ENCODE measurements at places on chromosomes 16 and 17.

GRCh38 chr17:45139533-45139920, 4.0 kb downstream of the ACBD4 start:
- DNase-seq = no peak

- DNase-seq = peak; percentile 92
These were observed 58.5 kb upstream of the CREBBP start for GRCh38 chr16:3938843-3939624.

- DNase-seq = no peak
These were observed 24.6 kb upstream of the FAAP100 start for GRCh38 chr17:81576621-81577277.

DNA sequence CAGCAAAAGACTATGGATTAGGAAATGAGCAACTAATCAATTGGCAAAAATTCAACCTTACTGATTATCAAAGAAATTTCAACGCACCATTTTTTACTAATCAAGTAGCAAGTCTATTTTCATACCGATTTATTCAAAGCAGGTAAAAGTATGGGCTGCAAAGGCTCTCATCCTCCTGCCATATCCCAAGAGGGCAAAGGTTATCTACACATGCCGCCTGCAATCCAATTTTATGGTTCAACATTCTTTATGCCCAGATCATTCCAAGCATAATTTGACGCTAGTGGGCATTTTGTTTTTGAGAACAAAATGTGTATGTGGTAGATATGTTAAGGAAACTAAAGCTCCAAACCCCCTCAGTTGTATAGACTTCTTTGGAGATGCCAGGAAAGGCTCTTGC, 270.6 kb downstream of the MAF start:
- DNase-seq = no peak

DNA sequence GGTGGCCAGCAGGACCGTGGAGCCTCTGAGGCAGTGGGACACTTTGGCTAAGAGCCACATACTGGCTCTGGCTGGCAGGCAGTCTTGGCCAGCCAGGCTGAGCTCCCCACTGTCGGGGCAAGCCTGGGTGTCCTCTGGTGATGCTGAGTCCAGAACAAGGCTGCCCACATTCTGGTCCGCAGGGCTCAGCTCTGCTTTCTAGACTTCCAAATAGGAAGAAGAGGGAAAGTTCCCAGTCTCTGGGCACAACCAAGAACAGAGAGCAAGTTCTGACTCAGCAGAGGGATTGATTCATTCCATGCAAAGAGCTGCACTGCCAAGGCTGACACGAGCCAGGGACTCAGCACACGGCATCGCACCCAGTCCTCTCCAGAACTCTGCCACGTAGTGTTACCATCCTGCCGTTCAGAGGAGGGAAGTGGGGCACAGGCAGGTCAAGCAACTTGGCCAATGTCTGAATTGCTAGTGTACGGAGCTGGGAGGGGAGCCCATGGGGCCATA, 58.9 kb downstream of the NOS2 start:
- no peak for DNase-seq

GRCh38 chr16:75273054-75273925, 21.9 kb upstream of the BCAR1 start:
- DNase-seq = no peak

GRCh38 chr17:6213859-6214258, 143.7 kb downstream of the WSCD1 start:
- no peak for DNase-seq

DNA sequence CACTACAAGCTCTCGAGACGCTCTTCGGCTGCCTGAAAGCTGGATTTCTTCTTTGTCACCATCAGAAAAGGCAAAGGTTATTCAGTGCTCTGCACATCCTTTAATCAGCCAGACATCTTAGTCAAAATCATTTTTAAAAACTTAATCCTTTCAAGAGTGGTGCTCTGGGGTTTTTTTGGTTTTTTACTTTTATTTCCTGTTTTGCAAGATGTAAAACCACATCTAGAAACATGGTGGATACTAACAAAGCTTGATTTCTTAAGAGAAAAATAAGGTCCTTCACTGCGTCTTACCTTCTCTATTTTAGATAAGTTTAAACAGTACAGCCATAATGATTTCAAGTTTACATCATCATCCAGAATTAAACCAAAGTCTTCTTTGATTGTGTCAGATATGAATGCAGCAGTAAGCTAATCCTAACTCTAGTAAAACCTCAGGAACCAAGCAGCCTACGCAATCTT, 6.3 kb downstream of the ANKRD11 start:
- no peak for DNase-seq

DNA sequence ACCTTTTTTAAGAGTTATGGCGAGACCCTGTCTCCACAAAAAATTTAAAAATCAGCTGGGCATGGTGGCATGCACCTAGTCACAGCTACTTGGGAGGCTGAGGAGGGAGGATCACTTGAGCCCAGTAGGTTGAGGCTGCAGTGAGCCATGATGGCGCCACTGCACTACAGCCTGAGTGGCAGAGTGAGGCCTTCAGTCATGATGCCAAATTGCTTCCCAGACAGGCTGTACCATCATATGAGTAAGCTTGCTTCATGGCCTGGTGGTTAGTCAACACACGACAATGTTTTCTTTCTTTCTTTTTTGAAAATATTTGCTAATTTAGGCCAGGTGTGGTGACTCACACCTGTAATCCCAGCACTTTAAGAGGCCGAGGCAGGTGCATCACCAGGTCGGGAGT, 12.5 kb downstream of the NTAN1 start:
- DNase-seq = no peak

DNA sequence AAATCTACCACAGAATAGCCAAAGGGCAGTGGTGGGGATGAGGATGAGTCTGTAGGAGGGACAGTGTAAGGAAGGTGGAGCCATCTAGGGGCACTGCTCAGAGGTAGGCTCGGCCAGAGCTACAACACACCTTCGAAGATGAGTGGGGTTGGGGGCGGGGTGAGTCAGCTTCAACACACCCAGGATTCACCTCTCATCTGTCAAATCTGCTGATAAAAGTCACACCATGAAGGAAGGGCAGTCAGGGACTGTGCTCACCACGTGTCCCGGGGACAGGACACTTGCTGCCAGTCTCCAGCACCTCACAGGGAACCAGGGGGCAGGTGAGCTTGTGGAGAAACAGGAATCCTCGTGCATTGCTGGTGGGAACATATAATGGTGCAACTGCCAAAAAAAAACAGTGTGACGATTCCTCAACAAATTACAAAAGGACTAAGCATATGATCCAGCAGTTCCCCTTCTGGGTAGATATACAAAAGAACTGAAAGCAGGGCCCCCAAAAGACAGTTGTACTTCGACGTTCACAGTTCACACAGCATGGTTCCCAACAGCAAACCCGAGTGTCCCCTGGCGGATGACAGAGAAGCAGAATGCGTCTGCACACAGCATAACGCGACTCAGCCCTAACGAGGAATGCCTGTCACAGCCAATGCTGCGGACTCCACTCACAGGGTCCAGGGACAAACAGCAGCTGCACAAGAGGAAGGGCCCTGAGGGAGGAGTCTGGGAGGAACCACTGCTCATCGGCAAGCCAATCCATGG, 133.1 kb downstream of the ANKRD11 start:
- no peak for DNase-seq

GRCh38 chr16:30658731-30659506, 688 bp downstream of the FBRS start:
- DNase-seq = no peak

GRCh38 chr17:71878271-71878670, 242.5 kb upstream of the SOX9 start:
- DNase-seq = no peak

- no peak for DNase-seq
These were observed 204.7 kb downstream of the HS3ST4 start for GRCh38 chr16:25896411-25896810.

GRCh38 chr17:1577182-1577581, 14.6 kb upstream of the PITPNA start:
- no peak for DNase-seq

GRCh38 chr16:59988591-59988990, 1254.5 kb upstream of the GOT2 start:
- DNase-seq = no peak

GRCh38 chr16:58084635-58085034, 44.5 kb downstream of the CFAP20 start:
- DNase-seq = no peak

DNA sequence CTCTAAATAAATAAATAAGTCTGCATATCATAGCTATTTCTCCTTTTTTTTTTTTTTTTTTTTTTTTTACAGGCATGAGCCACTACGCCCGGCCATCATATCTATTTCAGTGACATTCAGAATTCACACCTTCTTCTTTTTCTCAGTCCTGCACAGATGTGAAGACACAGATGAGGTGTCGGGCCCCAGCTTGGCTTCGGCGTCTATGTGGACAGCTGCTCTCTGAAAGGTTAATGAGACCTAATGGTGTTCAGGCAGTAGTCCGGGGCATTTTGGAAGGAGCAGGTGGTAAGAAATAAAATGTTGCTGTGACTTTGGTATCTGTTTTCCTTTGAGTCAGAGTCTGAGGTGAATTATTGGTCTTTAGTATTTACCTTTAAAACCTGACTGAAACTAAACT, 23.6 kb downstream of the TANGO6 start:
- no peak for DNase-seq

DNA sequence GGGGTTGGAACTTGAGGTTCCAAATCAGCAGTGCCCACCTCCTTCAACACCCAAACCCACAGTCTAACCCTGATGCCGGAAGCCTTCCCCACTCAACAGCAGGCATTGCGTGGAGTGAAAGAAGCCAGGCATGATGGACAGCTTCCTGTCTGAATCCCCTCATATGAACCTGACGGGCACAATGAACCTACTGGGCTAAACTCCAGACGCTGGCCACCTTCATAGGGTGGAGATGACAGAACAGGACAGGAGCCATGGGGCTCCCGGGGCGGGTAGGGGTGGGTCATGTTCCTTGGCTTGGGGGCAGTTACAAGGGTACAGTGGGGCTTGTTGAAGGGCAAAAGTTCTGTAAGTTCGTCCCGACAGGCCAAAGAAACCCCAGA, 460 bp upstream of the HSBP1 start:
- no peak for DNase-seq

DNA sequence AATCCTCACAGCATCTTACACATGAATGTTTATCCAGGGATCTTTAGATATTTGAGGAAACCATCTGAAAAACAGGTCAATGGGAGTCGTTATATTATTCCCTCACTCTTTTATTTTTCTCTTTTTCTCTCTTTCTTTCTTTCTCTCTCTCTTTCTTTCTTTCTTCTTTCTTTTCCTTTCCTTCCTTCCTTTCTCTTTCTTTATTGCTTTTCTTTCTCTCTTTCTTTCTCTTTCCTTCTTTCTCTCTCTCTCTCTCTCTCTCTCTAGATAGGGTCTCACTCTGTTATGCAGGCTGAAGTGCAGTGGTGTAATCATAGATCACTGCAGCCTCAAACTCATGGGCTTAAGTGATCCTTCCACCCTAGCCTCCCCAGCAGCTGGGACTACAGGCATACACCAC, 20.3 kb upstream of the OR4D1 start:
- DNase-seq = no peak

- DNase-seq = no peak
These were observed 2.2 kb upstream of the ATP6V0A1 start for GRCh38 chr17:42456223-42457106.

GRCh38 chr17:78793968-78794367, 11.9 kb upstream of the CYTH1 start:
- no peak for DNase-seq

DNA sequence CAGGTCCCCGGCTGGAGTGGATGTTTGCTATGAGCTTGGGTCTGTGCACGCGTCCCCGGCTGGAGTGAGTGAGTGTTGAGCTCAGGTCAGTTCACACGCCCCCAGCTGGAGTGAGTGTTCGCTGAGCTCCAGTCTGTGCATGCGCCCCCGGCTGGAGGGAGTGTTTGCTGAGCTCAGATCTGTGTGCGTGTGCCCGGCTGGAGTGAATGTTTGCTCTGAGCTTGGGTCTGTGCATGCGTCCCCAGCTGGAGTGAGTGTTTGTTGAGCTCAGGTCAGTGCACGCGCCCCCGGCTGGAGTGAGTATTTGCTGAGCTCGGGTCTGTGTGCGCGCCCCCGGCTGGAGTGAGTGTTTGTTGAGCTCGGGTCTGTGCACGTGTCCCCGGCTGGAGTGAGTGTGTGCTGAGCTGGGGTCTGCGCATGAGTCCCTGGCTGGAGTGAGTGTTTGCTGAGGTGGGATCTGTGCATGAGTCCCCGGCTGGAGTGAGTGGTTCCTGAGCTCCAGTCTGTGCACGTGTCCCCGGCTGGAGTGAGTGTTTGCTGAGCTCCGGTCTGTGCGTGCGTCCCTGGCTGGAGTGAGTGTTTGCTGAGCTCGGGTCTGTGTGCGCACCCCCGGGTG, 284.2 kb downstream of the SNX29 start:
- DNase-seq = no peak

DNA sequence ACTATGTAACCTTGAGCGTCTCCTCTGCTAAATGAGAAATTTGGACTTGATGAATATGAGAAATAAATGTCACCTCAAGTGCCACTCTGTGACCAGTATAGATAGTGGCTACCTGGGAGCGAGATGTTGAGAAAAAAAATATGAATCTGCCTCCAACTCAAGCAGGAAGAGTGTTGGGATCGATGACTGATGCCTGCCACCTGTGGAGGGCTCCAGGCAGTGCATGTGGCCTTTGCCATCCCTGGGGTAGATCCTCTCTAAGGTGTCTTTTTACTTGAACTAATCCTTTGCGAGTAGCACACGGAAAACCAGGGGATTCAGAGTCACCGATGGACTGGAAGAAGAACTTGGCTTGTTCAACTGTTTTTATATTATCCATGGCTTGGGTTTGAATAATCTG, 9.4 kb downstream of the CCDC182 start:
- DNase-seq = no peak

- no peak for DNase-seq
These were observed 88.5 kb downstream of the ZFHX3 start for GRCh38 chr16:72959301-72959996.

GRCh38 chr16:10405386-10405939, 19.6 kb downstream of the ATF7IP2 start:
- no peak for DNase-seq

DNA sequence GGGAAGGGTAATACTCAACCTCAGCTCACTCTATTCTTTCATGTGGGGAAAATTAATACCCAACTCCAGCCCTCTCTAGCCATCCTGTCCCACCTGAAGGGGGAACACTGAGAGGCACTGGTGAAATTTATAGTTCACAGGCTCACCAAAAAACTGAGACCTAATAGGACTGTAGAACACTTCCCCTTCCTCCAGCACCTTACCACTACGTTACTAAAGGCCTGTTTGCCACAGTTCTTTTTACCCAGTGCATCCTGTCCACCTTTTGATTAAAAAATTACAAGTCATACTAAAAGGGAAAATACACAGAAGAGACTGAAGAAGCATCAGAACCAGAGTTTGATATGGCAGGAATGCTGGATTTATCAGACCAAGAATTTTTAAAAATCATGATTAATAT, 26.0 kb downstream of the DHRS7B start:
- no peak for DNase-seq

- DNase-seq = no peak
These were observed 32.0 kb downstream of the SLC6A4 start for GRCh38 chr17:30203471-30203981.

- no peak for DNase-seq
These were observed 1.6 kb downstream of the HS3ST6 start for GRCh38 chr16:1916640-1916990.

- no peak for DNase-seq
These were observed 76.8 kb downstream of the AIPL1 start for GRCh38 chr17:6358131-6358530.

All from D721Med (cell line).